ENCODE measurements at places on chromosomes 6 and 20.

- no peak for DNase-seq
Measured at GRCh38 chr6:134198093-134198492, 119.8 kb downstream of the SGK1 start.

GRCh38 chr20:18233408-18233943 lies 54.9 kb upstream of the ZNF133 start:
- DNase-seq: no peak

GRCh38 chr20:58459058-58459750 lies 56.0 kb downstream of the APCDD1L start:
- DNase-seq: no peak

DNA sequence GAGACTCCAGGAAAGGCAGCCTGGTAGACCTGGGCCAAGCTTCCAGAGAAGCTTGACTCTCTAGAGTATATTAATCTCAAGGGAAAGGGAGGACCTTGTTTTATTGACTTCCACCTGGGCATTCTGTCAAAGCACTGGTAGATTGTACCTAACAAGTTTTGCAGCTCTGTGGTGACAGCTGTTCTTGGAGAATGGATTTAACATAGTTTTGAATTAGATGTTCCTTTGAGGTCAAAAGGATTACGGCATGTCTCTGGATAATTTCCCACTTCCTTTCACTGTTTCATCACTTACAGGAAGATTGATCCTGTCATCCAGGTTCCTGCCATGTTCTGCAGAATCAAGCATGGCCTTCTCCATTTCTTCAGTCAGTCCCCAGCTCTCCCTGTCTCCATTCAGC lies 246.0 kb downstream of the PHACTR1 start:
- DNase-seq: no peak

GRCh38 chr6:27228963-27229477 lies 18.5 kb upstream of the PRSS16 start:
- no peak for DNase-seq

DNA sequence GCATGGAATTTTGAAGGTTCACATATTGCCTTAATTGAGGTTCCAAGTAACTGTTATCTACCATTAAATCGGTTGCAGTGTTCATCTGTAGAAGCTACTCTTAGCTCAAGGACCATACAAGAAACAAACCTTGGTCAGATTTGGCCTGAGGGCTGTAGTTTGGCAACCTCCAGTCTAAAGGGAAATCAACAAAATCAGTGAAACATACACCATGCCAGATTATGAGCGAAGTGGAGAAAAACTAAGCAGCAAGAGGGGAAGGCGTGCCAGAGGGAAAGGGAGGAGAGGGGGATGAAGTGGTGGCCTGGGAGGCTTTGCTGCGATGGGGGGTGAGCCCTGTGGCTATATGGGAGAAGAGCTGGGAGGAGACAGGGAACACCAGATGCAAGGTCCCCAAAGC lies 8.8 kb upstream of the SNAI1 start:
- DNase-seq: peak; percentile 43

- peak; percentile 54 for DNase-seq
Measured at GRCh38 chr20:63475209-63475608, 2.8 kb upstream of the KCNQ2 start.

DNA sequence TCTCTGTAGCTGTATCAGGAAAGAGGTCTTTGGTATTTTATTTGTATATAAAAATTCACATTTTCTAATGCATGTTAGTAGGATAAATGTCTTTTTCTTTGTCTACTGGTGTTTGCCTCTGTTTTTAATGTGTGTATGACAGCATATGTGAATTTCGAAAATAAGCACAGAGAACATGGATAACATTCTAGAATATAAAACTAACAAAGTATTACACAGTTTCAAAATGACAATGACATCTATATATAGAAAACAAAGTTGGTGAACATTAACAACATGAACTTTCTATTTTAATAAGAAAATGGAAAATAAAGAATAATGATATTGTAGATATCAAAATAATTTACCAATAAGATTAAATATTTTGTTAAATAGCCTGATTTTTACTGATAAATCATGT lies 608.0 kb downstream of the COL12A1 start:
- no peak for DNase-seq

DNA sequence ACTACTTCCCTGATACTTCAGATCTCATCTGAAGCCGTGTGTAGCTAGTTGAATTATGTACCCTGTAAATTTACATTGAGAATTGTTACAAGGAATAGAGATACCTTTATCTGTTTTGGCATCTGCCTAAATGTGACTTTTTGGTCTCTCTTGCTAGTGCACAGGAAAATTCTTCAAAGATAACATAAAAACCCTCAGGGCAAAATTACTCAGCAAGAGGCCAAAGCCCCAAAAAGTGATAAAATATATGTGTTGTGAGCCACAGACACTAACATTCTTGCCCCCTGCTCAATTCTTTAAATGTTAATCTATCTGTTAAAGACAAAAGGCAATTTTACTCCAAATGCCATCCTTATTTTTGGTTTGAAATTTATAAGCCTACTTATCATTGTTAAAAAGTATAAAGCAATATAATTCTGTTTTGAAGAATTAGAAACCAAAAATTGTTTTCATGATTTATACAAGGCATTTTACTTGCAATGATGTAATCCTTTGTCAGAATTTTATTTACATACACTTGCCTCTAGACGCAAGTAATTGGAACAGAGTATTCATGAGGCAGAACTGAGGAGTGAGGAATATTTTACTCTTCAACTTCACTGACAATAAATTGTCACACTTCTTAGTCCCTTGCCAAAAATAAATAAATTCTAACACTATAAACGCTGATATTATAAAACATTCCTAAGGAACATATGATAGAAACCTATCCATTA lies 186.2 kb downstream of the EPM2A start:
- DNase-seq: no peak

DNA sequence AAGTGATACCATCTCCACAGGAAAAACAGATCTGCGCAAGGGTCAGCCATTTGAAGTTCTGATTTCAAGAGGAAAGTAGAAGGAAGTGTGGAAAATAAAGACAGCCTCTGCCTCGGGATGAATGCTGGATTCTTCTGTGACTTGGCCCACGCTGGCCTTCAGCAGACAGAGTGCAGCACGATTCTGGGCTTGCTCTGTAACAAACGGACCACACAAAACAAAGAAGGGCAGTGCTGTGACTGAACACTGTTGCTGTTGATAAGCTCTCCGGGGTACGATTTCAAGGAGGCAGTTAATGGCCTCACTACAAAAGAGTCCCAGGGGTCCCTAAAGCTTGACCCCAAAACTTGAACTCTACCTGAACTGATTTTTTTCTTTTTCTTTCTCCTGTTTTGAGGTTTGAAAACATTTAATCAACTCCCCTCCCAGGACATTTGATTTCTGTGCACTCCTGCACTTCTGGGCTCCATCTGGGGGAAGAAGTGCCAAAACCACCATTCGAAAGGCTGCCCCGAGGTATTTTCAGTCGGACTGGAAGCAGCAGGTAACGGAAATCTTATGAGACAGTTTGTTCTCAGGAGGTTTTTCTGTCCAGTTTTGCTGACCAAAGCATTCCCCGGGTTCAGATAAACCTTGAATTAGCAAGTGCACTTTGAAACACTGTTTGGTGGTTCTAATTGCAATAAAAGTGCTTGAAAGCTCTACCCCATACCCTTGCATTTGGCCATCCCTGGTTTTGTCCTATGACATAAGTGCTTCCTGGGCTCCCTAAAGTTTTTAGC lies 189.6 kb downstream of the MYLK4 start:
- DNase-seq: no peak

- no peak for DNase-seq
Measured at GRCh38 chr6:159979136-159979874, 10.4 kb downstream of the IGF2R start.

- no peak for DNase-seq
Measured at GRCh38 chr6:33671744-33672072, 39.8 kb downstream of the UQCC2 start.

- DNase-seq: no peak
Measured at GRCh38 chr6:34418367-34418766, 7.5 kb downstream of the RPS10 start.

DNA sequence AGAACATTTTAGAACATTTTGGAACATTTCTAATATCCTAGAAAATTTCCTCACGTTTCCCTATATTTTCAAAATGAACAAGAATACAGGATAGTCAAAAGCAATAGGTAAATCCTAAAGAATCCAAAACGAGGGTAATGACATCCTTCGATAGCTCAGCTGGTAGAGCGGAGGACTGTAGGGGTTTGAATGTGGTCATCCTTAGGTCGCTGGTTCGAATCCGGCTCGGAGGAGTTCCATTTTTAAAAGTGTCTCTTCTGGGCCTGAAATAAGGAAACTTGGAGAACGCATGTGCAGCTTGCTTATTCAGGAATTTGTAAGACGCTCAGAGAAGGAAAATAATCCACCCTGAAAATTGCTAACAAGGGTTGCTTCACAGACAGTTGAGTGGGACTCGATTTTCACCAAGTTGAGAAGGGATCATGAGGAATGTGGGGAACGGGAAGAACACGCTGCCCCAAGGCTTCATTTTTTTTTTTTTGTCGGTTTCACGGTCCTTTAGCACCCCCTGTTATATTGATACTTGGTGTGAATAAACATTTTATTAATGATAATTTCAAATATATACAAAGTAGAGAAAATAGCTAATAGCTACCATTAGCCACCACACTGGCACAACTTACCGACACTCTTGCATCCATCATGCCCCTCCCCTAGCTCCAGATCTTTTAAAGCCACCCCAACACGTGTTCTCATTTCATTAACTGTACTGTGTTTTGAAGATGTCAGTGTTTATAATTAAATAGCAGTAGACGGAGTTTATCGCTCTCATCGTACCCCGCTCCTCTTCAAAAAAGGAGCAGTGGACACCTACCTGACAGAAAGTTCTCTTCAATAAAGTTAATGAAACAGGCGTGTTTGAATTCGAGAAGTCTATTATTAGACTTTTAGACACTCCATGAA lies 1.8 kb upstream of the ABT1 start:
- DNase-seq: peak; percentile 44

GRCh38 chr6:167583412-167583811 lies 243.3 kb upstream of the AFDN start:
- no peak for DNase-seq

DNA sequence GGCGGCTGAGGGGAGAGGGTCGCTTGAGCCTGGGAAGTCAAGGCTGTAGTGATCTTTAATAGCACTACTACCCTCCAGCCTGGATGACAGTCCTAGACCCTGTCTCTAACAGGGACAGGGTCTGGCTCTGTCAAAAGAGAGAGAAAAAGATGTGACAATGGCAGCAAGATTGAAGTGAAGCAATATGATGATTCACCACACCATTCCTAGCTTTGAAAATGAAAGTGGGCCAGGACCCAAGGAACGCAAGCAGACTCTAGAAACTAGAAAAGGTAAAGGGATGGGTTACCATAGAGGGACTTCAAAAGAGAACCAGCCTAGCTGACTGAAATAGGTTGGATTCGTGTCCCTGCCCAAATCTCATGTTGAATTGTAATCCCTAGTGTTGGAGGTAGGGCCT lies 426.9 kb downstream of the HTR1B start:
- DNase-seq: no peak

GRCh38 chr6:25414168-25414567 lies 135.0 kb downstream of the CARMIL1 start:
- DNase-seq: no peak

DNA sequence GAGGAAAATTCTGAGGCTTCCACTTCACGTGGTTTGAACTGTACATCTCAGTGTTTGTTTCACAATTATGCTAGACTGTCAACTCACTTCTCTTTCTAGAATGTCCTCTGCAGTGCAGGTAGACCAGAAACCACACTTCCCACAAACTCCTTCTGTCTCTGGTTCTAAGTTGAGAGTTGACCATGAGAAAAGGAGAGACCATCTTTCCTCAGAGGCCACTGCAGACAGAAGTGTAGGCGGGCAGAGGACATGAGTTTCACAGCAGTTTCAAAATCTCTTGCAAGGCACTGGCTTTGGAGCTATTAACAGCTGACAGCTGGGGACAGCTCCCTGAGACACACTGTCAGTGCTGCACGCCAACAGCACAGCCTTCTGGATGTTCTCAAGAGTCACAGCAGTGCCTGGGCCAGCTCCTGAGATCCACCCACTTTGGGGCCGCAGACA lies 55.4 kb upstream of the MOXD1 start:
- DNase-seq: no peak

DNA sequence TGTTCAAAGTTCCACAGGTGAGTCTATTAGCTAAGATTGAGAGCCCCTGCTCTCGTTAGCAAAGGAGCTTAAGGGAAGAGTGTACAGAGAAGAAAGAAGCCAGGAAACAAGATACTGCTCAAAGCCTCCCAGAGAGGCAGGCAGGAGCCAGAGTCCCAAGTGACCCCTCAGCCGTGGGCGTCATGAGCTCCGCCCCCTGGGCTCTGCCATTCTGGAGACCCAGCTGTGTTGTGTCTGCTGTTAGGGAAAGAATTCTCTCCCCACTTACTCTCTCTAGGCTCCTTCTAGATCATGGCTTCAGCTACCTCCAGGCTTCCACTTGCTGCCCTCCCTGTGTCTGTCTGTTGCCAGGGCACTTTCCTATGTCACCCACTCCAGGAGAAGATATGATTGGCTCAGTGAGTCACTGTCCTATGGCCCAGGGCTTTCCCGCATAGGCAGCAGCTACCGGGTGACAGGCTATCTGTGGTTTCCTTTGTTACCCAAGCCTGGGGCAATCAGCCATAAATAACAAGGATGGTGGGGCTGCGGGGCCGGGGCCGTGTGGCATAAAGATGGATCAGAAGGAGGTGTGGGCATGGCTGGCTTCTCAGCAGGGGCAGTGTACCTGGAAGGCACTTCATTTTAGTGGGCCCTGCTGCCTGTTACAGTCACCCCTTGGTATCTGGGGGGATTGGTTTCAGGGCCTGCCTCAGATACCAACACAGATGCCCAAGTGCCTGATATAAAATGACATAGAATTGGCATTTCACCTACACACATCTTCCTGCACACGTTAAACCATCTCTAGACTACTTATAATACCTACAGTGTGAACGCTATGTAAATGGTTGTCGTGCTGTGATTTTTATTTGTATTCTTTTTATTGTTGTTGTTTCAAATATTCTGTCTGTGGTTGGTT lies 118.9 kb downstream of the ARMC2 start:
- DNase-seq: no peak

GRCh38 chr20:62236200-62236599 lies 2.1 kb upstream of the OSBPL2 start:
- no peak for DNase-seq

GRCh38 chr6:75450903-75451302 lies 42.7 kb downstream of the FILIP1 start:
- no peak for DNase-seq

GRCh38 chr6:28824793-28825731 lies 98.7 kb downstream of the TRIM27 start:
- no peak for DNase-seq

- no peak for DNase-seq
Measured at GRCh38 chr6:143817621-143818020, 25.5 kb upstream of the LTV1 start.

DNA sequence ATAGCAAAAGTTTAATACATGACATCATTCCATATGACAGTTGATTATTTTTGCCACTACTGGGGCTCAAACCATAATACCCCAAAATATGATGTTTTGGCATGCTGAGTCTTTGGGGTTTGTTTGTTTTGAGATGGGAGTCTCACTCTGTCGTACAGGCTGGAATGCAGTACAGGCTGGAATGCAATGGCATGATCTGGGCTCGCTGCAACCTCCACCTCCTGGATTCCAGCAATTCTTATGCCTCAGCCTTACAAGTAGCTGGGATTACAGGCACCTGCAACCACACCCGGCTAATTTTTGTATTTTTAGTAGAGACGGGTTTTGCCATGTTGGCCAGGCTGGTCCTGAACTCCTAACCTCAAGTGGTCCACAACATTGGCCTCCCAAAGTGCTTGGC lies 1.3 kb upstream of the MRS2 start:
- DNase-seq: no peak

- DNase-seq: peak; percentile 24
Measured at GRCh38 chr6:82178077-82178758, 69.3 kb downstream of the IBTK start.

GRCh38 chr20:45346291-45346718 lies 1.9 kb downstream of the SDC4 start:
- DNase-seq: no peak
